Natural killer cell (primary cell): ENCODE measurements at places on chromosomes 6 and 20. TPM values are rescaled to one million over a fixed set of nuclear protein-coding genes. Genes with fewer than 3 reads are reported as not detected.

Gene PLEKHG1
- 1.4 TPM for total RNA-seq

Gene WFDC10B
- not detected for total RNA-seq

DNA sequence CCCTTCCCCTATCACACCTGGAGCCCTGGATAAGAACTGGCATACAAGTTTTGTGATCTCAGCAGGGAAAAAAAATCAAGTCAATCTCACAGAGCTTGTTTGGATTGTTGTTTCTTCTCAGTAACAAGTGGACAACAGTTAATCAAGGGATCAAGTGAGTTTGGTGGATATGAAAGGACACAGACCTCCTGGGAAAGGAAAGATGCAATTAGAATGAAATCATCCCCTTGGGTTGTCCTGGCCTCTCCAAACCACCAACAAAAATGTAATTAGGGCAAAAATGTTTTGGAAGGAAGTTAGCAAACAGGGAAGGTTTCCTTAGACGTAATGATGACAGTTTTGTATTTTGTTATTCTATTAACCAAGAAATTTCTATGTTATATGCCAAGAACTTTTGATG is 99.1 kb upstream of the PRDM1 start:
- peaks cover 21% of the 10 kb centered on the region for H3K27me3 ChIP-seq
- no peaks in the 10 kb centered on the region for H3K36me3 ChIP-seq
- H3K4me1 ChIP-seq: peaks cover 16% of the 10 kb centered on the region
- no peak overlapping the region for H3K4me3 ChIP-seq
- DNase-seq: no peak
- no peak overlapping the region for H3K27ac ChIP-seq

Gene CD83
- total RNA-seq: 110 TPM

Gene HLA-DMA
- 48.1 TPM for total RNA-seq

Gene MYMX
- total RNA-seq: not detected

DNA sequence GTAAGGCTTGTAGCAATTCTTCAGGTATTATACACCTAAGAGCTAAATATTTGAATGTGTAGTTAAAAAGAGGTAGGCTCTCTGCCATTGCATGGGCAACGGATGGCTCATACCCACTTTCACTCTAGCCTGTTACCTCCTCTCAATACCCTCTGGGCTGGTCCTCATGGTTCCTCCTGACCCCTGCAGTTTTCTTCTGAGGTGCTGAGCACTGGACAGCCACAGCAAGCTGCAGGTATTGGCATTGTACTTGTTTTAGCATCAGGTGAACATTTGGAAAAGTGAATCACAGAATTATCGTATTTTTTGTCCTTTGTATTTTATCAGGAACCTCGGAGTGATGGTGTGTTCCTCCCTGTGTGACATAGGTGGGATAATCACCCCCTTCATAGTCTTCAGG is 32.9 kb downstream of the SLC22A1 start:
- H3K27ac ChIP-seq: no peak overlapping the region
- H3K27me3 ChIP-seq: no peaks in the 10 kb centered on the region
- no peak overlapping the region for H3K4me3 ChIP-seq
- no peak for DNase-seq
- no peaks in the 10 kb centered on the region for H3K4me1 ChIP-seq

DNA sequence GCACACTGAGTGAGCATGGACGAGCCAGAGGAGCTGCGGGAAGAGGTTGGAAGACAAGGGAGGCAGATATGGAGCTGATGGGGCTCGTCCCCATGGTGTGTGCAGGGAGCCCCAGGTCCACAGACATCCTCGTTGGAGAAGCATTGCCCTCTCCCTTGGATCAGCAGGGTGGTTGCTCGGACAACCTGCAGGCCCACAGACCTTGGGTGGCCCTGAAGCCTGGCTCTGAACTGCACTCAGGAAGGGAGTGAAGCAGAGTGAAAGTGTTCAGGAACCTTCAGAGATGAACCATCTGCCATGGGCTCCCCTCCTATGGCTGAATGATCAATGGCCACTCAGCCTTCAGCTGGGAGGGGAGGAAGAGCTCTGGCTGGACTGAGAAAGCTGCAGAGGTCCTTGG is 43.3 kb upstream of the LRFN2 start:
- DNase-seq: no peak
- H3K27ac ChIP-seq: no peak overlapping the region
- no peaks in the 10 kb centered on the region for H3K4me1 ChIP-seq
- H3K27me3 ChIP-seq: no peaks in the 10 kb centered on the region
- H3K4me3 ChIP-seq: no peak overlapping the region
- no peaks in the 10 kb centered on the region for H3K36me3 ChIP-seq

Gene TCF21
- total RNA-seq: not detected

DNA sequence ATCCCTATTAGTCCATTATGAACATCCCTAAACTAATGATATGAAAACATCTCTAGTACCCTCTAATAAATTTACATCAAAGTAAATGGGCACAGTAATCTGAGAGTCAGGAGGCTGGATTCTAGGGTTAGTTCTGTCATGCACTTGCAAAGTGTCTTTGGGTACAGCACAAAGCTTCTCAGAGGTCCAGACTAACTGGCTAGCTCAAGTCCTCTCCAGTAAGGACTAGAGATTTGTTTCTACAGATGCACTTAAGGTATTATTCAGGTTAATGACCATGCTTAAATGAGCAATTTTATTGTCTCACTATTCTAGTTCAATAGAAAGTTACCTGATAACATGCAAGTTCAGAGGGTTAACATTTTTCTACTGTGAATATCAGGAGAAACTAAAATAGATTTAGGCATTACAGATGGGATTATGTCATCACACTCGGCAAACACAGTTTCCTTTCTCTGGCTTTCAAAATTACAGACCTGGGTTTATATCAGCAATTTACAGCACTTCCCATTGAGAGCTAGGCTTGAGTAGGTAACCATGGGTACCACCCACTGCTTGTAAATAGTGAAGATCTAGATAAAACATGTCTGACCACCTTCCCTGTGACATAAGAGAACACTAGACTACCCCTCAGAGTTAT is 402.9 kb upstream of the RUNX2 start:
- no peak overlapping the region for H3K4me3 ChIP-seq
- H3K27me3 ChIP-seq: no peaks in the 10 kb centered on the region
- DNase-seq: peak; percentile 88
- H3K27ac ChIP-seq: peak overlapping the region; percentile 61
- no peaks in the 10 kb centered on the region for H3K4me1 ChIP-seq

GRCh38 chr6:111534231-111534751 is 51.3 kb upstream of the REV3L start:
- peaks cover 8% of the 10 kb centered on the region for H3K4me1 ChIP-seq
- no peaks in the 10 kb centered on the region for H3K36me3 ChIP-seq
- no peaks in the 10 kb centered on the region for H3K27me3 ChIP-seq
- H3K4me3 ChIP-seq: no peak overlapping the region

- H3K4me3 ChIP-seq: no peak overlapping the region
- no peaks in the 10 kb centered on the region for H3K36me3 ChIP-seq
- no peaks in the 10 kb centered on the region for H3K27me3 ChIP-seq
These were observed 63.7 kb downstream of the C6orf118 start for GRCh38 chr6:165245701-165246100.

Gene MYBL2
- total RNA-seq: 1.7 TPM

- H3K4me3 ChIP-seq: no peak overlapping the region
- H3K4me1 ChIP-seq: no peaks in the 10 kb centered on the region
- DNase-seq: no peak
- no peaks in the 10 kb centered on the region for H3K27me3 ChIP-seq
- H3K27ac ChIP-seq: no peak overlapping the region
These were observed 64.0 kb downstream of the THBS2 start for GRCh38 chr6:169189686-169190085.

DNA sequence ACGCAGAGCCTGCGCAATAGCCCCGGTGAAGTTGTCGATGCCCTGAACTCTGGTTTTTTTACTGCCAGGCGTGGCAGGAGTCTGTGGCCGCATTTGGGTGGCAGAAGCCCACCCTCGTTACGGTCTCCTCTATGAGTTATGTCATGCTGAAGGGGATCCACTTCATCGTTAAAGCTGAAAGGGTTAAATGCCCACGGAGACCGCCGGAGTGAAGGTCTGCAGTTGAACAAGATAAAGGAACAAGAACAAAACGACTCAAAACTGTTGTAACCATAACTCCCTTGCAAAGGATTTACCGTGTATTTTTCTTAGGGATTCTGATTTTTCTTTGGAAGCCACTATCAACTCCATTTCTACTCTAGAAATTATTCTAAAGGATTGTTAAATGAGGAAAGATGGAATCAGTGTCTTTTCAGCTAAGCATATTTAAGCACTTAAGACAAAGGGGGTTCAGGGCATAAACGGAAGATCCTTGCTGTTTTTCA is 501 bp upstream of the ELOVL5 start:
- no peaks in the 10 kb centered on the region for H3K27me3 ChIP-seq
- H3K36me3 ChIP-seq: no peaks in the 10 kb centered on the region
- H3K27ac ChIP-seq: peak overlapping the region; percentile 96

Gene ANKEF1
- 1.6 TPM for total RNA-seq

DNA sequence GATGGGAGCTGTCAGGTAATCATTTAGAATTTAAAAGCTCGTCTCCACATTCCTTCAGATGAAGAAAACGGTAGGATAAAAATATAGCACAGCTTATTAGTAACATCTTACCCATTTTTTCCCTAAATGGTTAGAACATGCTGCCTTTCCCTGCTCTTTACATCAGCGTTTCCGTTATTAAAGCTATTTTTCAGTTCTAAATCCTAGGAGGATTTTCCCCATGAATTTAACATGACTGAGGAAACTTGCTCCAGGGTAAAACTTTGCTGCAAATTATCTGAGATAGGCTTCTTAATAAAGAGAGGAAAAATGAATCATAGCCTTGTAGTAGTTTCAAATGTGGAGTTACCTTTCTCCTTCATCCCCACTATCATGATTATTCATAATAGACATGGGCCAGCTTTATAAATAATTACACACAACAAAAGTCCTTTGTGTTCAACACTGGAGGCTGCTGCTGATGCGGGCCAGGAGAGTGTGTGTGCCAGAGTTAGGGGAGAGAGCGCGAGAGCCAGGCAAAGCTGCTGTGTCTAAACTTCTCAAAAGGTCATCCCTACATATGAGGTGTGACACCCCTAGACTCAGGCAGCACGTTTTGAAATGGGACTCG is 24.4 kb downstream of the MYLIP start:
- no peak overlapping the region for H3K4me3 ChIP-seq
- no peak overlapping the region for H3K27ac ChIP-seq
- H3K36me3 ChIP-seq: peaks cover 43% of the 10 kb centered on the region
- no peaks in the 10 kb centered on the region for H3K4me1 ChIP-seq

GRCh38 chr6:164072240-164072666 is 657.7 kb downstream of the QKI start:
- H3K36me3 ChIP-seq: no peaks in the 10 kb centered on the region
- no peak for DNase-seq
- H3K4me1 ChIP-seq: no peaks in the 10 kb centered on the region
- H3K27ac ChIP-seq: no peak overlapping the region
- no peaks in the 10 kb centered on the region for H3K27me3 ChIP-seq

Gene TUBB1
- total RNA-seq: 4.3 TPM

DNA sequence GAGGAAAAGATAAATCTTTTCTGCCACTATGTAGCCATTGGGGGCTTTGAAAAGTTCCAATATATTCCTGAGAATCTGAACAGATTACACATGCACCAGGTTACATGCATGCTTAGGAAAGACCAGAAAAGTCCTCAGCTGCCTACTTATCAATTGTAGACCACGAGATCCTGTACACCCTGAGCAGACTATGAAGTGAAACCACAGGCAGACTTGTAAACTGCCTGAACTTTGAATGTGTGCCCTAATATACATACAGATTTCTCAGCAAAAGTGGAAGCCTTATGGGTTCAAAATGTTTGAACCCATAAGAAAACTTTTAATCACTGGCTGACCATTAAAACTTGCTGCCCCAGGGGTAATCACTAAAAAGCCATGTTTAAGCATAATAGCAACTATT is 273.5 kb upstream of the RUNX2 start:
- no peak overlapping the region for H3K4me3 ChIP-seq
- no peaks in the 10 kb centered on the region for H3K27me3 ChIP-seq
- no peaks in the 10 kb centered on the region for H3K4me1 ChIP-seq

DNA sequence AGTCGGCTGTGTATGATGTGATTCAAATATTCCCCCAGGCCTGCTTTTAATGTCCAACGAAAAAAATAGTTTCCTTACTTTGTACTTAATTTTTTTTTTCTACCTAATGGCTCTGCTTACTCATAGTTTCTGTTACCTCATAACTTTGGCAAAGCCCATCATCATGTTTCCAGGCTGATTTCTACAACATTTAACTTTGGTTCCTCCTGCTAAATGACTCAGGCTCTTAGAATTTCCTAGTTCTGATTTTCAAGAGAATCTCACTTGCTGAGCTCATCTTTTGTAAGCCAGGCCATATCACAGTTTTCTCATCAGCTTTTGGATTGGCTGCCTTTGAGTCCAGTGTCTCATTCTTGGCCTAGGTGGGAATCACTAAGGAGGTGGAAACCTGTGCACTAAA is 323.1 kb downstream of the HDGFL1 start:
- DNase-seq: no peak
- no peaks in the 10 kb centered on the region for H3K27me3 ChIP-seq
- no peaks in the 10 kb centered on the region for H3K4me1 ChIP-seq
- no peak overlapping the region for H3K27ac ChIP-seq

GRCh38 chr6:25640446-25640845 is 11.6 kb upstream of the SCGN start:
- H3K27me3 ChIP-seq: peaks cover 9% of the 10 kb centered on the region
- H3K36me3 ChIP-seq: no peaks in the 10 kb centered on the region
- DNase-seq: no peak

DNA sequence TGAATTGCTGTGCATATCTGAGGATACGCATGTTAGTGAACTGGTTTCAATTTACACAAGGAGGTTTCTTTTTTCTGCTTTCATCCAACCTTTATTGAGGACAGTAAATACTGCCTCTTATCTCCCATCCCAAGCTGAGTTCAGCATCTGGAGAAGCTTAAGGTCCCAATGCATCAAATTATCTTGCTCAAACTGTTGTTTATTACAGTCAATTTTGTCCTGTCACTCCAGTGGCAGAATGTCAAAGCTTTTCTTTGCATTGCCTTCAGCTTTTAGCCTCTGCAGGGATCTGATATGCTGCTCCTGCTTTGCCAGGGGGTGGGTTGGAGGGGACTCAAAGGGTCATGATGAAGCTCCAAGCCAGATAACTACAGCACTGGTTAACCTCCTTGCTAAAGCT is 435.4 kb upstream of the SOX4 start:
- H3K27me3 ChIP-seq: no peaks in the 10 kb centered on the region
- peaks cover 8% of the 10 kb centered on the region for H3K4me1 ChIP-seq
- no peak for DNase-seq
- no peaks in the 10 kb centered on the region for H3K36me3 ChIP-seq
- H3K4me3 ChIP-seq: no peak overlapping the region

Gene TAP2
- 221 TPM for total RNA-seq
